HCT116 (cell line): ENCODE measurements at places on chromosomes 6 and 20. TPM values are rescaled to one million over a fixed set of nuclear protein-coding genes. Genes with fewer than 3 reads are reported as not detected.

Gene PDE10A
- total RNA-seq: 0.37 TPM

Gene BPIFB2
- 0.15 TPM for total RNA-seq

Gene MEP1A
- not detected for total RNA-seq

Gene CCN6
- total RNA-seq: not detected

Gene FLRT3
- 1.5 TPM for total RNA-seq

Gene MAP7
- 35.5 TPM for total RNA-seq

Gene COX7A2
- 600 TPM for total RNA-seq

Gene GRM1
- not detected for total RNA-seq

Gene IGF2R
- 37.0 TPM for total RNA-seq

Gene WFDC2
- total RNA-seq: 1.1 TPM

Gene OR2J3
- total RNA-seq: not detected

Gene SIRPD
- total RNA-seq: not detected

Gene METTL24
- total RNA-seq: not detected

Gene TRAM2
- total RNA-seq: 21.3 TPM

Gene UBD
- not detected for total RNA-seq

Gene PEX7
- 8.1 TPM for total RNA-seq

Gene NRN1
- total RNA-seq: not detected

Gene BCAS1
- 0.17 TPM for total RNA-seq

Gene DSP
- 104 TPM for total RNA-seq

Gene MYCT1
- not detected for total RNA-seq

Gene MEI4
- not detected for total RNA-seq

Gene TSBP1
- not detected for total RNA-seq

Gene ULBP1
- 12.4 TPM for total RNA-seq

Gene ZSCAN9
- 10.8 TPM for total RNA-seq

Gene ULBP3
- total RNA-seq: 18.4 TPM

Gene HLA-DPA1
- total RNA-seq: 0.89 TPM

Gene ZNF165
- 11.2 TPM for total RNA-seq

Gene CPXM1
- 0.17 TPM for total RNA-seq

Gene IMPG1
- not detected for total RNA-seq

Gene ATAT1
- total RNA-seq: 19.8 TPM

Gene FKBP1C
- total RNA-seq: 1.6 TPM

Gene DPM1
- total RNA-seq: 65.5 TPM

Gene LGSN
- 0.30 TPM for total RNA-seq

Gene DNAH8
- not detected for total RNA-seq
